ENCODE measurements at places on chromosomes 1 and 21.

DNA sequence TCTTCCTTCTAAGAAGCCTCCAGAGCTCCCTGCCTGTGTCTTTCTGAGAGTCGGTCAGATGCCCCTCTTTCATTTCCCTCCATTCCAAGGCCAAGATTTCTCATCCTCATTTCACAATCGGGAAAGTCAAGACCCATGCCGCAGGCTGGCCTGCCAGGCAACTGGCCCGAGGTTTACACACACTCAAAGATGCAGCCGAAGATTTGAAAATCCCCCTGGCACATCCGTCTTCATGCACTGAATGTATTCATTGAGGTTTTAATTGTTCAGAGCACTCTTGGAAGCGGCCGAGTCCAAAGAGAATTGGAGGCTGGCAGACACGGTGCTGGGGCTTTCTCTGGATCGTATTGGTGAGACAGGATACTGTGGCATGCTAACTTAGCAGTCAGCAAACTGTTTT is 29.1 kb upstream of the SRP9 start:
- DNase-seq: no peak

- no peak for DNase-seq
These were observed 147.4 kb upstream of the ZRANB2 start for GRCh38 chr1:71228241-71228640.

- DNase-seq: no peak
These were observed 66.0 kb upstream of the PAX7 start for GRCh38 chr1:18564676-18565075.

GRCh38 chr1:205837382-205837970 is 12.5 kb downstream of the PM20D1 start:
- no peak for DNase-seq

- no peak for DNase-seq
These were observed 209.9 kb downstream of the FAF1 start for GRCh38 chr1:50750021-50750619.

DNA sequence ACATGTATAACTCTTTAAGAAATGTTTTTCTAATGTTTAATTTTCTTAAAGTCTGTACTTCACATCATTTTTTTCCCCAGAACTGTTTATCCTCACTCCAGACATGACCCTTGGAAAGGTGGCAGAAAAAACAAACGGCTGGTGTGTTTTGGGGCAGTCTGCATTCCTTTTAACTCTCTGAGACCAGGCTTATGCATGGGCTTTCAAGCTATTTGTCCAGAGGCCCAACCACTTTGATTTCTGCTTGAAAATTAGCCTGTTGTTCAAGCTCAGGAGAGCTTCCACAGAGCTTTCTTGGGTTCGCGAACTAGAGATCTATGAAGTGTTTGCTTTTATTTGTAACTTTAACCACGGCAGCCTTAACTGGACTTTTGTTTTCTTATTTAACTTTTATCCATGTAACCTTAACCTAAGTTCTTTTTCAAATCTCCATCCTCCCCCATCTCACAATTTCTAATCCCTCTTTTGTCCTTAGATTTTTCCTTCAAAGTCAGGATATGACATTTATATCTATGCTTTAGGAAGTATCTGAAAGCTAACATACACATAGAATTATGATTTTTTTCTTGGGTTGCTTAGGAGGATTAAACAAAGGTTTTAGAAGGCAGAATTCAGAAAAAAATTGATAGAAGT is 111.8 kb downstream of the FGGY start:
- DNase-seq: no peak

- DNase-seq: no peak
These were observed 357.0 kb upstream of the PTBP2 start for GRCh38 chr1:96364576-96364975.

GRCh38 chr21:45034556-45035476 is 39.6 kb upstream of the ADARB1 start:
- DNase-seq: no peak

- DNase-seq: no peak
These were observed 25.7 kb downstream of the EPHA10 start for GRCh38 chr1:37739222-37739621.
